NCI-H446 treated with DMSO at 0.1 percent for 48 hours (cell line): ENCODE measurements at places on chromosomes 1 and 21.
A peak's percentile ranks its signal among the peaks of the same experiment; 100 is the strongest.

DNA sequence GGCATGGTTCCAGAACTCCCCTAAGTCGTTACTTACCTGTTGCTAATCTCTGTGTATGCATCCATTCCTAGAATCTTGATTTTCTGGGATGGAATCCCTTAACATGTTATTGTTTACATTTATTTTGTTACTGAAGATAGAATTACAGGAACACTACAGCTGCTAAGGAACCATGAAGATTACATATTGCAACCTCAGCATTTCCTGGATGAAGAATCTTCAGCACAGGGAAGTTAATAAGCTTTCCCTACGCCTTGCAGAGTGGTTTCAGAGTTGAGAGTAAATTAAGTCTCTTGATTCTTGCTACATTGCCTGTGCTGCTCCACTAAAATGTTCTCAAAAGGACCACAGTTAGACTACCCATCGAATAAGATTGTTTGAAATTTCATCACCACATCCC is 31.4 kb upstream of the GBP6 start:
- DNase-seq, result no peak

DNA sequence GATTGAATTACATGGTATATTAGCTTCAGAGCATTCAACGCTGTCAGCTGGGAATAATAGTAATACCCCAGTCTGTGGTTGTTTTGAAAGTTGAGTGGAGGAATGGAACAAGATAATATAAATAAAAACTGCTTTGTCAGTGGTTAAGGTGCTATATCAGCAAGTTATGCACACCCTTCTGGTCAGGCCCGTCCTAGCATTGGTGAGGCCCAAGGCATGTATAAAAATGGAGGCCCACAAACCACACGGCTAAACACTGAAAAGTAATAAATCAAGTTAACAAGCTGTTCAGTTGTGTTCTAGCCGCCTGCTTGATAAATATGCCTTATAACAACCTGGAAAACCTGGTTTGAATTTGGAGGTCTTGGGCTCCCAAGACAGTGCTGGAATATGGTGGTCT is 77.4 kb downstream of the PSMG1 start:
- no peak for DNase-seq

- DNase-seq, result no peak
These were observed 61.5 kb downstream of the PACC1 start for GRCh38 chr1:212353181-212353580.

GRCh38 chr21:27885296-27885711 is 918.4 kb upstream of the ADAMTS5 start:
- DNase-seq, result no peak

DNA sequence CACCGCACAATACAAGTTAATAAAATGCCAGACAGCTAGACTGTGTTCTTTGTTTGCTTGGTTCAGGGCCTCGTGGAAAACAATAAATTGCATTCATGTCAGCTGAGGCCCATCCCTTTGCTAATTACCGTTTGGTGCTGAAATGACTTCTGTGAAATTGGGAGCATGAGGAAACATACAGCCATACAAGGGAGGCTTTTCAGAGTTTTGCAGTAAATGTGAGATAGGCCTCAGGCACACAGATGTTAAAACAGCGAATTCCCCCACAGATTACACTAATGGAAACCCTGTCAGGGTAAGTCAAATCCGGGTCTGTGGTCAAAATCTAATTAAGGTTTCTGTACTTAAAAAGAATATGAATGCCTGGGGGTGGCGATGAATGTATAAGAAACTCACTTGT is 173.5 kb upstream of the LMO4 start:
- DNase-seq, result no peak

DNA sequence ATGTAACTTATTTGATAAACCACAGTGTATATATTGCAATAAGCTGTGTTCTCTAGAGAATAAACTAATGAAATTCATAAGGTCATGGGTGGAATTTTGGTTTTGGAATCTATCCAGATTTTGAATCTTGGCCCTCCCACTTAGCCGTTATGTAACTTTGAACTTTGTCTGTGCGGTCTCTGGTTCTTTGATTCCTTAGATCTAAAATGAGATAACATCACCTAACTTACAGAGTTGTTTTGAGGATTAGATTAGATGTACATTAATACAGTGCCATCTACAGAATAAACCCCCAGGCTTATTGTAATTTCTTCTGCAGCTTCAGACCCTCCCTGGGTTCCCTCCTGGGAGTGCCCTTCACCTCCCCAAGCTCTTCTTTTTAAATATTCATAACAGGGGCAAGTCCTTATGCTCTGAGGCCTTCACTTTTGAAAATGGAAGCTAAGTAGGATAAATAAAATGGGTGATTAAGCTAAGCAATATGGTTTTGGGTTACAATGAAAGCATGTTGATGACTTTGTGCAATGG is 124.3 kb downstream of the ATG4C start:
- DNase-seq, result no peak

- peak; percentile 12 for DNase-seq
These were observed 4.0 kb downstream of the ZBTB7B start for GRCh38 chr1:155006601-155007101.

GRCh38 chr1:214753236-214753852 is 150.3 kb downstream of the CENPF start:
- DNase-seq, result no peak

DNA sequence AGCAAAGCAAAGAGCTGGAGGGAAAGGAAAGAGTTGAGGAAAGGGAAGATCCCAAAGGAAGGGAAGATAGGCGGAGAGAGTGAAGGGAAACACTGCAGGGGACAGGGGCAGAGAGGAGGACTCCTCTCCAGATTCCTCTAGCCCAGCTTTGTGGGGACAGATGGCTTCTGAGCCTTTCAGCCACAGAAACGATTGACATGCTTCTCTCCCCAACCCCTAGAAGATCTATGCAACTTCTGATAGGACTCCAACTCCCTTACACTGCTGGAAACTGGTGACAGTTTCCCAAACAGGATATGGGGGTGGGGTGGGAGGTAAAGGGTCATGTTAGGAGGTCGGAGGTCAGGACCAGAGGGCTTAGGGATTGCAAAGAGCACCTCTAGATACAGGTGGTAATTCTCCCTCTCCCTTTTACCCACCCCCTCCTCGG is 6.5 kb downstream of the MEX3A start:
- DNase-seq, result no peak

DNA sequence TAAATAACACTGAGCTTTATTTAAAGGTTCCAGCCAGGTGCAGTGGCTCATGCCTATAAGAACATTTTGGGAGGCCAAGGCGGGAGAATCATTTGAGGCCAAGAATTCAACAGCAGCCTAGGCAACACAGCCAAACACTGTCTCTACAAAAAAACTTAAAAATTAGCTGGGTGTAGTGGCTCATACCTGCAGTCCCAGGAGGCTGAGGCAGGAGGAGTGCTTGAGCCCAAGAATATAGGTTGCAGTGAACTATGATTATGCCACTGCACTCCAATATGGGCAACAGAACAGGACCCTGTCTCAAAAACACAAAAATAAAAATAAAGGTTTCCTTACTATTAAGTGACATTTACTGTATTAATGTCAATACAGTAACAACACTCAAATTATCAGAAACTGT is 2.1 kb downstream of the TAF12 start:
- no peak for DNase-seq

GRCh38 chr1:9792156-9793042 is 31.4 kb downstream of the CLSTN1 start:
- DNase-seq, result peak; percentile 61

DNA sequence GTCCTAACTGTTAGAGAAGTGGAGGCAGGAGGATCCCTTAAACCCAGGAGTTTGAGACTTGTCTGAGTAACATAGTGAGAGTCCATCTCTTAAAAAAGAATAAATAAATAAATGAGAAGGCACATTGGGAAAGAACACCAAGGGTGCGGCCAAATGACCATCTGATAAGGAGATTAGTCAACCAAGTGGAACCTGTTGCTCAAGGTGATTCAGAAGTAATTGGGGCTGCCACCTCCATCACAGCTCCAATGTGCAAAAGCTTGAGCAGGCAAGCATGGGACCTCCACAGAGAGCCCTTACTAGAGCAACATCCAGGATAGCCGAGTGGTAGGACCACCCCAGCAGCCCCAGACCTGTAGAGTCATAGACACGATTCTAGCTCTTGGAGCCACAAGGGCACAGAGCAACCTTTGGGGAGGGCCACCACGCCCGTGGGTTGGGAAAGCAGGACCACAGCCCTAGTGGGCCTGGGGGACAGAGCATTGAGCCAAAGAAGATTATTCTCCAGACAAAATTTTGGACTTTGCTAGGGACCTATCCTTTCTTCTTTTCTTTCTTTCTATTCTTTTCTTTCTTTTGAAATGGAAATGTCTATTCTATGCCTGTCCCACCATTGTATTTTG is 40.9 kb downstream of the KCNK1 start:
- no peak for DNase-seq

GRCh38 chr1:169024800-169025271 is 81.7 kb upstream of the ATP1B1 start:
- DNase-seq, result no peak

DNA sequence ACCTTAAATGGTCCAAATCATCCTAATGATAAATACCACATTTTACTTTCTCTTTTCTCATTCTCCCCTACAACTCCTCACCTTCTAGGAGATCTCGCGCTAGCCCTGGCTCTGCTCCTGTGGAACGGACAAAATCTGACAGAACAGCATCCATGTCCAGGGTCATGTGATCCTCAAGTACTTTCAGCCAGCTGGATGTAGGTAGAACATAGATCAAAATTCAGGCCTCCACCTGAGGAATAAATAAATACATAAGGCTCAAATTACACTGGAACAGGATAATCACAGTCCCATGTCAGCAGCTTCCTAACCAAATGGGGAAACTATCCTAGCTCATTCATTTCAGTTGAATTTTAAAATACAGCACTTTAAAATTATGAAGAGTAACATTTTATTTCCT is 33.2 kb downstream of the OTUD7B start:
- DNase-seq, result no peak

- no peak for DNase-seq
These were observed 229.6 kb upstream of the AJAP1 start for GRCh38 chr1:4424766-4425165.

DNA sequence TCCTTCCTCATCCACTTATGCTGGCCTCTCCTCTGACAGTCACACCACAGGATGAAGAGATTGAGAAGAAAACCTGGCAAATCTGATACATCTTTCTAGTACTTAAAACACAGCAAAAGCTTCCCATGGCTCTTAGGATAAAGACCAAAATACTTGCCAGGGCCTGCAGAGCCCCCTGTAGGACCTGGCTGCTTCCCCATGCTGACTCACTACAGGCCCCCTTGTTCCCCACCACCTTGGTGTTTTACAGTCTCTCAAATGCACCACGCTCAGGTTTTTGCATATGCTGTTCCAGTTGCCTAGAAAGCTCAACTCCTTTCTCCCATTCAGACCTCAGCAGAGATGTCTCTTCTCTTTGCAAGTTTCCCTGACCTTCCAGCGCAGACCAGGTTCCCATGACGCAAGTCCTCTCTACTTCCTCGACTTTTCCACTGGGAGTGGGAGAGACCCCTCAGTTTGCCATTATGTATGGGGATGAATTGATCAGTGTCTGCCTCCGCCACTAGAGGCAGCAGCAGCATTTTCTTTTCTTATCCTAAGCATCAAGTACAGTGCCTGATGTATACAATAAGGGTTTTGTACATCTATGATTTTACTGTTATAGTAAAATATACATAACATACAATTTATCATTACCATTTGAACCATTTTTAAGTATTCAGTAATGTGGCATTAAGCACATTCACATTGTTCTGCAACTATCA is 113.8 kb upstream of the C8B start:
- DNase-seq, result no peak

DNA sequence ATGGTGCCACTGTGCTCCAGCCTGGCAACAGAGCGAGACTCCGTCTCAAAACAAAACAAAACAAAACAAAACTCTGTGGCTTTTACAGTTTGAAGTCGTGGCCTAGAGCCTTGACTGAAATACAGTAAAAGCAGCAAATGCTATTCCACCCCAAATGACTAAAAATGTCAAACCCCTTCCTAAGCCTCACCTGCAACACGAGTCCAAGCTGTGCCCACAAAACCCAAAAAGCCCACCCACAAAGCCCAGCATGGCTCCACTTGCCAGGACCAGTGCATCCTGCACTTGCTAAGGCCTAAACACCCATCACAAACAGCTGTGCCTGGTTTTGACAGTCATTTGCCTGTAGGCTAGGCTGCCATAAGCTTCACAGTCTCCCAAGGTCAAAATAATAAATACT is 21.3 kb downstream of the VAV3 start:
- no peak for DNase-seq

GRCh38 chr1:56576880-56577405 is 2.4 kb downstream of the PLPP3 start:
- DNase-seq, result peak; percentile 34

DNA sequence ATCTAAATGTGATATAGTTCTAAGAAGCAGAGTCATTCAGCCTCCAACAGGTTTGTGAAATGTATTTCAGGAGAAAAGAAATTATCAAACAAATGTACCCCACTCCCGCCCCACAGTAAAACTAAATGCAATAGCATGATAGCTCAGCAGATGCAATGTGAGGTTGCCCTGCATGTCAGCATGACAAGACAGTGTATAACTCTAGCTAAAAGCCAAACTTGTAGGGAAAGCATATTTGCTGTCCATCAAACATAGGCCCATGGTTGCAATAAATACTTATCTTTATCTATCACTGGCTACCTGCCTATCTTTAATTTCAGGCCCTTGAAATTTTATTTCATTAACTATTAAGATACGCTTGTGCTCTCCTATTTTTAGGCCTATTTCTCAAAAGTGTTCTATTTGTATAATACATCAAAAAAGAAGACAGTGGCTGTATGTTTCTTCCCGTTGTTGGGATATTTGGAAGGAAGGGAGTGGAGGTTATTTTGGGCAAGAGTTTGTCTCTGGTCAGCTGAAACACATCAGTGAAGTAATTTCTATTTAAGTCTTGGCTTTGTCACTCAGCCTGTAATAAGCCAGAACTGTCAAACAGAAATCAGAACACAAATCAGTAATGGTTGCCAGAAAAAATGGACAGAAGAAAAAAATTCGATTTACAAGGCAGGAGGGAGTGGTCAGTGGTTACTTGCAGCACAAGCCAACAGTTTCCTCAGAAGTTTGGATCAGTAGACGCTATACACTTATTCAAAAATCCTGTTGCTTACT is 307.4 kb upstream of the ADGRL2 start:
- DNase-seq, result no peak

DNA sequence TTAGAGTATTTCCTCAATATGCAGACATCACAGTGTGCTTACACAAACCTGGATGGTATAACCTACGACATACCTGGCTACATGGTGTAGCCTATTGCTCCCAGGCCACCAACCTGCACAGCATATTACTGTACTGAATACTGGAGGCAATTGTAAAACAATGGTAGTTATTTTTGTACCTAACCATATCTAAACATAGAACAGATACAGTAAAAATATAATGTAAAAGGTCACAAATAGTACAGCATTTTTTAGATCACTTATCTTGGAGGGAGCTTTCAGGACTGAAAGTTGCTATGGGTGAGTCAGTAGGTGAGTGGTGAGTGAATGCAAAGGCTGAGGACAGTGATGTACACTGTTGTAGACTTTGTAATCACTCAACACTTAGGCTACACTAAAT is 492.3 kb downstream of the MRPL39 start:
- no peak for DNase-seq

DNA sequence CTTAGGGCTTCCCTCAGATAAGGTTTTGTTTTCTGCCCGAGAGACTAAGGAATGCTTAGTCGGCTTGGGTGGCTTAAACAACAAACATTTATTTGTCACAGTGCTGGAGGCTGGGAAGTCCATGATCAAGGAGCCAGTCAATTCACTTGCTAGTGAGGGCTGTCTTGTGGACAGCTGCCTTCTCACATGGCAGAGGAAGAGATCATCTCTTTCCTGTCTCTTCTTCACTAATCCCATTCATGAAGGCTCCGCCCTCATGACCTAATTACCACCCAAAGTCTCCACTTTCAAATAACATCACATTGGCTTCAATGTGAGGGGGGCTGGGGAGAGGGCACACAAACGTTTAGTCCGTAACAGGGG is 50.5 kb upstream of the IL12RB2 start:
- no peak for DNase-seq

GRCh38 chr1:42926879-42927242 is 31.8 kb downstream of the SLC2A1 start:
- no peak for DNase-seq
